ENCODE measurements at places on chromosomes 5 and 9.

DNA sequence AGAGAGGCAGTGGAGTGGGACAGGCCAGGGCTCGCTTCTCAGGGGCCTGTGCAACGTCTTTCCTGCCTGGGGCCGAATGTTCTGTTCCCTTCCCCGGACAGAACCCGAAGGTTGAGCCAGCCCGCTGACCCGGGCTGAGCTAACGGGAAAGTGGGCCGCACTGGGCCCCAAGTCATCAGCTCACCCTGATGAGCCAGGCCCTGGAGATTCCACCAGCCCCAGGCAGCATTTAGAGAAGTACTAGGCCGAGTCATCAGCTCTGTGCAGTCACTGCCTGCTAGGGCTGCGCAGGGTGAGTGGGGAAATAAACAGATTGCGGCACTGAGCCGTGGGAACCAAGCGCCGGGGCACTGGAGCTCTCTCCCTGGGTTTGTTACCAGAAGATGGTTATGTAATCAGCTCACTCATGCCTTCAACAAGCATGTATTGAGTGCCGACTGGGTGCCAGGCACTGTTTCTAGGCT is 29.1 kb upstream of the DUSP1 start:
- no peak for DNase-seq

GRCh38 chr9:97978371-97979130 is 4.6 kb upstream of the ANP32B start:
- no peak for DNase-seq

DNA sequence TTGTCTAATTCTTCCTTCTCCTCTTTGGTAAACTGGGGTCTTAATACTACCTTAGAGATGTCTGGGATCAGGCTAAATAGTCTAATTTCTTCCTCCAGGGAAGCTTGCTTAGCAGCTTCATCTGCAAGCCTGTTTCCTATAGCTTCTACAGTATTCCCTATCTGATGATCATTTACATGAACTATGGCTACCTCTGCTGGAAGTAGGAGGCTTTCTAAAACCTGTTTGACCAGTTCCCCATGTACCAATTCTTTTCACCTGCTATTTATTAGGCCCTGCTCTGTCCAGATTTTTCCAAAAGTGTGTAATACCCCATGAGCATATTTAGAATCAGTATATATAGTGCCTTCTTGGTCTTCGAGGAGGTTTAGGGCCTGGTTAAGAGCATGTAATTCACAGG is 619.8 kb downstream of the HINT1 start:
- no peak for DNase-seq

DNA sequence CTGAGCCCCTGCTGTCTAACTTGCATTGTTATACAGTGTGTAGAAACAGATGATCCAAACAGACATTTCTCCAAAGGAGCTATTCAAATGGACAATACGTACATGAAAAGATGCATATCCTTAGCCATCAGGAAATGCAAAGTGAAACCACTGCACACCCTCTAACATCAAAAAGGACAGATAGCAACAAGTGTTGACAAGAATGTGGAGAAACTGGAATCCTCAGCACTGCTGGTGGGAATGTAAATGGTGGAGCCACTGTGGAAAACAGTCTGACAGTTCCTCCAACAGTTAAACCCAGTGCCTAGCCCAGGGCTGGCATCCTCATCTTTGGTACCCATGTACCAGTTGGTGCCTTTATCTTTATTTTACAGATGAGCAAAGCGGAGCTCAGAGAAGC is 8.5 kb downstream of the ORM2 start:
- no peak for DNase-seq

DNA sequence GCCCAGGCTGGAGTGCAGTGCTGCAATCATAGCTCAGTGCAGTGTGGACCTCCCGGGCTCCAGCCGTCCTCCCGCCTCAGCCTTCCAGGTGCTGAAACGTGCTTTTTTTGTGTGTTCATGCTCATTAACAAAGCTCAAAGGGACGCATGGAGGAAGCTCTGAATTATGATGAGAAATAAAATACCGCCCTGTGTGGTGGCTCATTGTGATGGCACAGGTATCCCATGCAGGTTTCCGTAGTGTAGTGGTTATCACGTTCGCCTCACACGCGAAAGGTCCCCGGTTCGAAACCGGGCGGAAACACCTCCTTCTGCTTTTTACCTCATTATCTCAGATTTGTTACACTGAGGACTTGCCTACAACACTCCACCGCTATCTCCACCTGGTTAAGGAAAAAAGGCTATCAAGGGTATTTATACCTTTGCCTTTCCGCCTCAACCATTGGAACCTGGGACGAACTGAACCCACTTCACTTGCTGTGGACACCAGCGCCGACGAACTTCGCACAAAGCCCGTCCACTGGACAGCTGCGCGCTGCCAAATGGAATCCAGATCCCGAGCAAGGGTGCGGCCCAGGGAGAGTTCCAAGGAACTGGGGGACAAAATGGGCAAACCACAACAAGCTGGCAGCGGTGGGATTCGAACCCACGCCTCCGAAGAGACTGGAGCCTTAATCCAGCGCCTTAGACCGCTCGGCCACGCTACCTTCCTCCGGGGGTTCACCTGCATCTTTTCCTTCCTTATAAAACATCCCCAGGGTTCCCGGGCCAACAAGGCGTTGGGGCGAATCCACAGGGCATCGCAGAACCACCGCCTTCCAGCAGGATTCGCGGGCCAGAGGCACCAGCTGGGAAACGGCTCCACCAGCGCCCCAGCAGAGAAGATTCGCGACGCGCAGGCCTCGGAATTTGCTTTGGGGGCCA is 26.3 kb downstream of the OR2V2 start:
- peak; percentile 46 for DNase-seq

- no peak for DNase-seq
Observed at GRCh38 chr9:82031538-82032280, 43.1 kb downstream of the SPATA31D1 start.
